Thymus (tissue), 14 donors: ENCODE measurements at places on chromosomes 7 and 10. TPM values are rescaled to one million over a fixed set of nuclear protein-coding genes. Genes with fewer than 3 reads are reported as not detected.

GRCh38 chr10:80664071-80664680, 126.5 kb downstream of the SH2D4B start:
- peak; percentile 42 for DNase-seq

- DNase-seq: peak; percentile 86
These were observed 2.9 kb upstream of the HMX3 start for GRCh38 chr10:123132576-123133477.

GRCh38 chr7:157270060-157270444, 66.8 kb upstream of the DNAJB6 start:
- no peak for DNase-seq

GRCh38 chr10:121900443-121901174, 27.2 kb downstream of the ATE1 start:
- peak; percentile 47 for DNase-seq

DNA sequence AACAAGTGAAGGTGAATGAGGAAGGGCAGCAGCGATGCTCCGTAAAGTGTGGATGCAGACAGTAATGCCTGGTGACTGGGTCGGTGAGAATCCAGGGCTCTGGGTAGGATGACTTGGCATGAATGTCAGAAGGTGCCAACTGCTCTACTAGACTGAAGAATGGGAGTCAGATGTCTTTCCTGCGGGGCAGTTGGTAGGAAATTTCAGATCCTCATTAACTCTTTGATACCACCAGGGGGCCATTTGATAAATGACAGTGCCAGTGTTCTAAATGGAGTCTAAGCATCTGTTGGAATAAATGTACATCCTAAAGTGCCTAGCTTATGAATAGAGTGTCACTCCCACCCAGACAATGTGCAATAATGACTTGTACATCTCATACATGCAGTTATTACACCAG, 462.0 kb downstream of the GRM8 start:
- DNase-seq: no peak

VPS37D gene
- polyA plus RNA-seq: 2.7 TPM
